ENCODE measurements at places on chromosomes 3 and 15. TPM values are rescaled to one million over a fixed set of nuclear protein-coding genes. Genes with fewer than 3 reads are reported as not detected.

RPL22L1 gene
- 207 TPM for total RNA-seq

RBP2 gene
- total RNA-seq: not detected

SERP1 gene
- total RNA-seq: 171 TPM

SSR3 gene
- 518 TPM for total RNA-seq

VIPR1 gene
- total RNA-seq: 3.2 TPM

CELF6 gene
- not detected for total RNA-seq

PDIA3 gene
- 329 TPM for total RNA-seq

Data from thoracic aorta endothelial cell (primary cell).